ENCODE measurements at places on chromosomes 13 and 19. TPM values are rescaled to one million over a fixed set of nuclear protein-coding genes. Genes with fewer than 3 reads are reported as not detected.

CEACAM20 gene
- total RNA-seq: not detected

DNA sequence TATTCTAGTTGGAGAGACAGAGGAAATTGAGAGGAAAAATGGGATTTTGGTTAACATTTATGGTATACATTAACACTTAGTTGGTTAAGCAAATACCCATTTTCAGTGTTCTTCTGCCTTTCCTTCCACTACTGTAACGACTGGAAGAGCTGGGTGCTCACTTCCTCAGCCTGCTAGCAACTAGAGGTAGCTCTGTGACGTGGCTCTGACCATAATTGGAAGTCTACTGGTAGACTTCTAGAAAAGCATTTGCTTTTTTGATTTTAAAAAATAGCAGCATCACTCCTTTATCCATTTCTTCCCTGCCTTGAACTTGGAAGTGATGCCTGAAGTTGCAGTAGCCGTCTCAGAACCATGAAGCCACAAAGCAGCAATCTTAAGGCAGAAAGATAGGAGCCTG, 15.9 kb downstream of the NHLRC3 start:
- H3K27me3 ChIP-seq: no peaks in the 10 kb centered on the region
- no peak for DNase-seq
- H3K4me3 ChIP-seq: no peak overlapping the region
- no peak overlapping the region for H3K27ac ChIP-seq
- H3K4me1 ChIP-seq: peaks cover 2% of the 10 kb centered on the region

DNA sequence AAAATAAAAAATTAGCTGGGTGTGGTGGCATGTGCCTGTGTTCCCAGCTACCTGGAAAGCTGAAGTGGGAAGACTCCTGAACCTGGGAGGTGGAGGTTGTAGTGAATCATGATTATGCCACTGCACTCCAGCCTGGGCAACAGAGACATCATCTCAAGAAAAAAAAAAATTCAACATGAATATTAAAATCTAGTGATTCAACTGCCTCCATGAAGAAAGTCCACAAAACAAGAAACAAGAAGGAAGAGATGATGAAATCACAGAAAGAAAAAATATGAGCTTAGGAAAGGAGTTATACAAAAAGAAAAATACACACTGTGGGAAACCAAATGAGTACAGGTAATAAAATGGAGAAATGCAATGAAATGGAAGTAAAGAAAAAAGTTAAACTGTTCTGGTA, 99.6 kb upstream of the SIAH3 start:
- no peaks in the 10 kb centered on the region for H3K27me3 ChIP-seq
- no peak overlapping the region for H3K27ac ChIP-seq
- H3K4me3 ChIP-seq: no peak overlapping the region

GRCh38 chr19:55248166-55248675, 10.6 kb downstream of the PPP6R1 start:
- no peaks in the 10 kb centered on the region for H3K27me3 ChIP-seq
- DNase-seq: no peak
- H3K4me3 ChIP-seq: no peak overlapping the region
- peaks cover 22% of the 10 kb centered on the region for H3K4me1 ChIP-seq
- H3K27ac ChIP-seq: peak overlapping the region; percentile 48

ITM2B gene
- total RNA-seq: 429 TPM

- no peak overlapping the region for H3K4me3 ChIP-seq
- H3K27ac ChIP-seq: no peak overlapping the region
- no peaks in the 10 kb centered on the region for H3K4me1 ChIP-seq
Observed at GRCh38 chr13:110503037-110503901, 58.3 kb downstream of the RAB20 start.

RINL gene
- total RNA-seq: 74.2 TPM

DNA sequence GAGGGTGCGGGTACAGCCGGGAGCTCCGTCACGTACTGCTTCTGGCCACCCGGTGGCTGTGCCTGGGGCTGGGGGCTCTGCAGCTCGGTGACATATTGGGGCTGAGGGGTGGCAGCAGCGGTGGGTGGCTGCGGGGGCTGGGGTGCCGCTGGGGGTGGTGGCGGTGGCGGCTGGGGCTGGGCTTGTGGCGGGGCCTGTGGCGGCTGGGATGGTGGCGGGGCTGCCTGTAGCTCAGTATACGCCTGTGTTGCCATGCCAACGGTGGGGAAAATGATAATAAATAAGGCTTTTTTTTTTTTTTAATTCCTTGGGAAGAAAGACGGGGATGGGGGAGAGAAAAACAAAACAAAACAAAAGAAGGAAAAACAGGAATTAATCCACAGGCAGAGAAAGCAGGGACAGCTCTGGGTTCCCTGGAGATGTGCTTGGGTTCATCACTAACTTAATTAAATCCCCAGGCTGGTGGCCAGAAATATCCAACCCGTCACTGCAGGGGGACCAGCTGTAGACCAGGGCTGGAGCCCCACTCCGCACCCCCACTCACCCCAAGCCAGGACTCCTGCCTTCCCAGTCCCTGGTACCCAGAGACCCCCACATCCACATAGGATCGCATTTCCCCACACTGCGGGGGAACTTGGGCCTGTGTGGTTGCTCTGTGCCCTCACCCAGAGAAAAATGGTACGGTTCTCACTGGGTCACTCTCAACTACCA, 12.4 kb downstream of the RFX1 start:
- H3K27me3 ChIP-seq: no peaks in the 10 kb centered on the region
- no peak for DNase-seq
- peaks cover 15% of the 10 kb centered on the region for H3K4me1 ChIP-seq
- H3K36me3 ChIP-seq: peaks cover 21% of the 10 kb centered on the region
- peak overlapping the region; percentile 56 for H3K27ac ChIP-seq

NBEA gene
- total RNA-seq: 1.1 TPM
